ENCODE measurements at places on chromosomes 1 and 21.

GRCh38 chr1:34353409-34353808 lies 176.7 kb downstream of the C1orf94 start:
- no peak for DNase-seq

DNA sequence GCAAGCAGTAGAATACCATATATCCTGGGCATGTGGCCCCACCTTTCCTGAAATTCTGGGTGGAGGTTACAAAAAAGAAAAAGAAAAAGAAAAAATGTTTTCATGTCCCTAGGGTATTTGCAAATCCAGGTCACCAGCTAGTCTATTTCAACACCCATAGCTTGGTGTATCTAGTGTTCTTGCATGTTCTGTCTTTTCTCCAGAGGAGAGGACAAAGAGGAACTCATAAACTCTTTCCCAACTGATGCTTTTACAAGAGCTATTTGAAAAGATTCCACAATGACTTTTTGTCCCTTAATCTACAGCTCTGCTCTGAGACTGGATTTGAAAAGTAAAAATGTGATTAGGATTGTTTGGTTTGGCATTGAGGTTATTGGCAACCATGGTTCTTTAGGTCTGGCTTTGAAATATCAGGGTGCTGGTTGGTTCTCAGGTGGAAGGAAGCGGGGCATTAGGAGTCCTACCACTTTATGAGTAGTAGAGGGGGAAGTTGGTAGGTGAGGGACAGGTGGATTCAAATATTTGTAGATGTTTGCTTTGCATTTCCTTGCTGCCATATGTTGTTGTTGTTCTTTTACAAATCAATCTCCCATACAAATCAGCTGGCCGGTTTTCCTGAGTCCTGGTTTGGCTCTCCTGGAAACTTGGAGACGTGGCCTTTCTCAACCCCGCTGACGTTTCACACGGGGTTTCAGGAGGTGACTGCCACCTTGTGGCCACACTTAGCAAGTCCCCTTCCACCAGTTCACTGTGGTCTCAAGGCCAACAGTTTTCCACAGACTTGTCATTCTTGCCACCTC lies 126.7 kb upstream of the KIAA0040 start:
- DNase-seq, result peak; percentile 30

GRCh38 chr1:45340816-45341466 lies 701 bp upstream of the MUTYH start:
- DNase-seq, result no peak

- no peak for DNase-seq
These were observed 221.6 kb downstream of the SEC16B start for GRCh38 chr1:177748080-177748801.

DNA sequence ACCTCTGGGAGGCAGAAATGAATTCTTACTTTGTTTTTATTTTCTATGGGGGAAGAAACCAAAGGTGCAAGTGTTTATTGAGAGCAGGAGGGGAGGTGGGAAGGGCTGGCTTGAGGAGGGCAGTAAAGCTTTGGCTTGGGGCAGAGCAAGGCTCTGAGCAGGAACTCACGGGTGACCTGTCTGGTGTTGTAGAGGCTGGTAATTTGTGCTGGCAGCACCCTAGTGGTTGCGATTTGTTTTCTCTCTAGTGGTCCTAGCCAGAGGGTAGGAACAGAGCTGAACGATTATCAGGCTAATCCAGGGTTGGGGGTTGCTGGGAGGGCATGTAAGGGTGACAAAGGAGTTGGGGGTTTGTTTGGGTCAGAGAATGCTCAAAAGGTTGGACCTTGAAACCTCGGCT lies 16.6 kb downstream of the TMCC2 start:
- no peak for DNase-seq

DNA sequence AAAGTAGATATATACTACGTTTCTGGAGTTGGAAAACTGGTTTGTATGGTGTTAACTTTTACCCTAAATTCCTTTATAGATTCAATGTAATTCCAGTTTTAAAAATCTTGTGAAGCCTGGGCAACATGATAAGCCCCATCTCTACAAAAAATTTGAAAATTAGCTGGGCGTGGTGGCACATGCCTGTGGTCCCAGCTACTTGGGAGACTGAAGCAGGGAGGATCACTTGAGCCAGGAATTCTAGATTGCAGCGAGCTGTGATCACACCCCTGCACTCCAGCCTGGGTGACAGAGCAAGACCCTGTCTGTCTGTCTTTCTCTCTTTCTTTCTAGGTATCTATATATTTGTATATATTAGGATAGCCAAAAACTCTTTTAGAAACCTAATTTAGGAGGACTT lies 141.9 kb downstream of the CLEC20A start:
- no peak for DNase-seq

GRCh38 chr1:23448846-23449245 lies 24.3 kb upstream of the TCEA3 start:
- no peak for DNase-seq

DNA sequence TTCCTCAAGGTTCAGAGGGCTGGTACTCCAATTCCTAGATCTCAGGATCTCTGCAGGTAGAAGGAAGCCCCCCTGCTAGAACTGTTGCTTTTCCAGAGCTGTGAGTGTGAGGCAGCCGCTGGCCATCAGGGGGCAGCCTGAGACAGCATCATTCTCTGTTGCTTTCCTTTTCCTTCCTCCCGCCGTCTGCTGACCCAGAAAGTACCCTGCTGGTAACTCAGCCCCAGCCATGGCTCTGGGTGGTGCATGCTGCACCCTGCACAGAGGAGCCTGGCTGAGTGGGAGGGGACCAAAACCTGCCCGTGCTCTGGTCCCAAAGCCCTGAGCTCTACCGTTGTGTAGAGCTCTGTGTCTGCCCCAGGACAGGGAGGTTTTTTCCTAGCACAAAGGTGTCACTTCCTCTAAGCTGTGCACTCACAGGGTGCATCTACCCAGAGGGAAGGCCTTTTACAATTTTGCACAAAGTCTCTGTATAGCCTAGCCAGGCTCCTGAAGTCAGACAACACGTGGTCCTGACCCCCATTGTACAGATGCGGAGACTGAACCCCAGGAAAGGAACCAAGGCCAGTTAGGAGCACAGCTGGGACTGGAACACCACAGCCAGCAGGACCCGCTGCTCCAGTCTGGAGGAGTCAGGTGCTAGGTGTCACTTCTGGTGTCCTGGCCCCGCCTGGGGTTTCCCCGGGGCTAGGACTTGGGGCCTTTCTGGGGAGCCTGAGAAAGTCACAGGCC lies 5.6 kb upstream of the FAM131C start:
- DNase-seq, result peak; percentile 58

GRCh38 chr1:102751111-102751510 lies 357.2 kb downstream of the COL11A1 start:
- no peak for DNase-seq

DNA sequence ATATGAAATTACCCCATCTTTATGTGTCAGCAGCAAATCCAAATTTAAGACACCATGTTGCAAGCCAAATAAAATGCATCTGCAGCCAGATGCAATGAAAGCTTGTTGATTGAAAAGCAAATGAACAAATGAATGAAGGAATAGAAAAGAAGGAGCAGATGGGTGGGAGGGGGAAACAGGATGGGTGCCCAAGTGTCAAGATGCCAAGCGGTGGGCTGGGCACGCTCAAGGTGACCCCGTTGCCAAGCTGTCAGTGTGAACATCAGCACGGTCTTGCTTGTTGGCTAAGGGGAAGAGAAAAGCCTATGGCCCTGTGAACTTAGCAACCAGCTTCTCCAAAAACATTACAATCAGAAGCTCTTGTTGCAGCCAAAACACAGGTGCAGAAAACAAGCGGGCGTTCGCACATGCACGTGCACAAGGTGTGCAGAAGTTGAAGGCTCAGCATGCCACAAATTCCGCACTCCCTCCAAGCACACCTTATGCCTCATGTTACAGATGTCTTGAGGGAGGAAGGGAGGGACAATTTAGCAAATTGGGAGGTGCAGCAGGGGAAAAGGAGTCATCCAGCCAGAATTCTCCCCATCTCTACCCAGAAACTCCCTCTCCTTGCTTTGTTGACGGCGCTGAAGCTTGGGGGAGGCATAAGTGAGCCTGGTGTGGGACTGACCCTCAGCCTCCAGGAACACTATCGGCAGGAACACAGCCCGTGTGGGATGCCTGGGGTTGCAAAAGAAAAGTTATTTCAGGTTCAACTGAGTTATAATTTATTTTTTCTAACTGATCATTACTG lies 62.4 kb downstream of the HIVEP3 start:
- no peak for DNase-seq

DNA sequence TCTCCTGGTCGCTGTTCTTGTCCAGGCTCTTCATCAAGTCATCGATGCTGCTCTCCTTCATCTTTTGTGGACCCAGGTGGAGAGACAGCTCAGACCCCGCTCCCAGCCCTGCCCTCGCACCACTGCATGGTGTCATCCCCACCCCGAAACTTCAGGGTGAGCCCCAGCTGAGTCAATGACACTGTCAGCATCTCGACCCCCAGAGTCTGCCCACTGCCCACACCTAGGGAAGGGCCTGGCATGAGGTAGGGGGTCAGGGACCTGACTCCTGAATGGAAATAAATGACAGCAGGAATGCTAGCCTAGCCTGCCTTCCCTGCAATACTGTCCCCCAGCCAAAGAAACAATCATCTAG lies 1.6 kb upstream of the S100A6 start:
- DNase-seq, result no peak

DNA sequence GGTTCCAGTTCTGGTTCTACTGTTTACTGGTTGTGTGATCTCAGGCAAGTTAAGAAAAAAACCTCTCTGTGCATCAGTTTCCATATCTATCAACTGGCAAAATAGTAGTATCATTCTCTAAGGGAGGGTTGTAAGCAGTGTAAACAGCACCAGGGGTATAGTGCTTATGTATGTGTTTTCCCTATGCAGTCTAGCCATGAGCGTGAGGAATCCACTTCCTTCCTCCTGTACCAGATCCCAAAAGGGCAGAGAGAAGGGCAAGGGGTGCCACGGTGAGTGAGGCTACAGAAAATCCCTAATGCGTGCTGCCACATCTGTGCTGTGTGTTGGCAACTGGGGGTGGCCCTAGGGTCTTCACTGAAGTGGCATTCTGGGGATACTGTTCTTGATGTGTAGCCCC lies 18.4 kb upstream of the RNF19B start:
- DNase-seq, result no peak

GRCh38 chr21:33238565-33239255 lies 9.0 kb downstream of the IFNAR2 start:
- DNase-seq, result no peak

DNA sequence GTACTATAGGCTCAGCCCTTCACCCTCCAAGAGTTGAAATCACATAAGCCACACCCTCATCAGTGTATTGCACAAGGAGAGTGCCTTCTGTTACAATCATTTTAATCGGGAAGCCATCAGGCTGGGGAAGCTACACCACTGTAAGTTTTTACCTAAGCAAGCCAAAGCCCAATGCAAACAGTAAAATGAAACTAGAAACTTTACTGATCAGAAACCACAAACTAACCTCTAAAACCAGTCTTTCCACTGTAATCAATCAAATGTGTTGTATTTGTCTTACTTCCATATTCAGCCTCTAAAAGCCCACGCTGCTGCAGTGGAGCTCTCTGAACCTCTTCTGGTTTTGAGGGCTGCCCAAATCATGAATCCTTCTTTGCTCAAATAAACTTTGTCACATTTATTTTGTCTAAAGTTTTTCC lies 26.2 kb downstream of the CAPN8 start:
- DNase-seq, result peak; percentile 3

DNA sequence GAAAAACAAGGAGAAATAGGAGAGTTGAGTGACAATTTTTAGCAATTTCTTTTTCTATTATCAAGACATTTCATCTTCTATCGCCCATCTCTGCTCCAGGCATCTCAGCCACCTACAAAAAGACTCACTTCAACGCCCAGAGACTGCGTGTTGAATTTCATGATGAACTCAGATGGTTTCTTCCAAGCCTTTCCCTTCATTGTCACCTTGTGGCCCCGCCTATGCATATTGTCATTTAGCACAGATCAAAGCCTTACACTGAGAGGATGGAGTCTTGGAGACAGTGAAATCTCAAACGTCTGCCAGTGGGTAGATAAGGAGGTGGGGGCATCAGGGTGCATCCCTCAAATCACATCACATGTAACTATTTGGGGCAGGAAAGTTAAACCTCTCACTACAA lies 319.4 kb downstream of the SIPA1L2 start:
- no peak for DNase-seq

- DNase-seq, result no peak
These were observed 76.9 kb upstream of the NEK2 start for GRCh38 chr1:211752317-211752716.

DNA sequence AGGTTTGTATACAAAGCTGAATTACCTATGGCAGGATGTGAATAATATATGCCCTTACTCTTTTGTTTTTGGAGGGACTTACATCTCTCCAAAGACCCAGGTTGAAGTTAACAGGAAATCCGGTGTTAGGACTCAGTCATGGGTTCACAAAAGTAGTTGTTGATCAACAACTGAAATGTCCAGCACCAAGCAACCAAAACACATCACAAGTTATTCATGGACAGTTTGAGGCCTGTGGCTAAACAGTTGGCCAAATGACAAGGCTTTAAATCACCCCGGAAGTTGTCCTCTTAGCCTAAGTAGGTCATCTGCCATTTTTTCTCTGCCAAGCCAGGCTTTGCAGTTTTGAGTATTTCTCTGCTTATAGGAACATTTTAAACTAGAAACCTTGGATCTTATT lies 89.9 kb downstream of the CD247 start:
- no peak for DNase-seq

GRCh38 chr1:10061276-10061675 lies 28.5 kb downstream of the UBE4B start:
- DNase-seq, result no peak

- no peak for DNase-seq
These were observed 80.1 kb downstream of the CLIC6 start for GRCh38 chr21:34748862-34749261.

GRCh38 chr1:180160357-180160756 lies 5.7 kb downstream of the QSOX1 start:
- no peak for DNase-seq

- no peak for DNase-seq
These were observed 36.7 kb upstream of the MAGI3 start for GRCh38 chr1:113353580-113353979.

- DNase-seq, result peak; percentile 55
These were observed at the start of gene DIPK1A for GRCh38 chr1:92961131-92961895. TSS of gene DIPK1A (minus strand) at chr1:92961462. CDS start at chr1:92961429, 33 bp downstream.

DNA sequence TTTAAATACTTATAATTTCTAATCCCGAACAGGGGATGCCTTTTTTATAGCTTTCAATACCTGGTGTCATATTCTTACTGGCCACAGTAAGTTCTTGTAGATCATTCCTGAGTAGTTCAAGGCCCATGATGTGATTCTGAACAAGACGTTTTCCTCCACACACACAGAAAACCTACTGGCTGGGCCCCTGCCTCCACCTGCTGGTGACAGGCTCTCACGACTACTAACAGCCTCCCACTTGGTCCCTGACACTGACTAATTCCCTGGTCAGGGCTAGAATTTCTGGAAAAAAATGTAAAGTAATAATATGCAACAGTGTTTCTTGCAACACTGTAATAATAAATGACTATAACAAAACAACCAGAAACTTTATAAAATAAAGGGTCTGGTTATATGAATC lies 50.4 kb upstream of the RIPK4 start:
- DNase-seq, result peak; percentile 11

GRCh38 chr1:2381741-2382620 lies 9.4 kb downstream of the MORN1 start:
- peak; percentile 59 for DNase-seq

- no peak for DNase-seq
These were observed 80.3 kb downstream of the TMEM200B start for GRCh38 chr1:29043274-29043965.
